ENCODE measurements at places on chromosomes 12 and 14.
A peak's percentile ranks its signal among the peaks of the same experiment; 100 is the strongest.

GRCh38 chr12:66516133-66516532 is 162.7 kb downstream of the GRIP1 start:
- no peak for DNase-seq

GRCh38 chr14:38150075-38150474 is 57.6 kb upstream of the SSTR1 start:
- DNase-seq, result no peak

- DNase-seq, result no peak
These were observed 609.3 kb downstream of the NOVA1 start for GRCh38 chr14:25988536-25988935.

- DNase-seq, result no peak
These were observed 252.2 kb upstream of the ATP2B1 start for GRCh38 chr12:89960607-89961394.

- peak; percentile 44 for DNase-seq
These were observed 1.3 kb downstream of the TC2N start for GRCh38 chr14:91866061-91866460.

DNA sequence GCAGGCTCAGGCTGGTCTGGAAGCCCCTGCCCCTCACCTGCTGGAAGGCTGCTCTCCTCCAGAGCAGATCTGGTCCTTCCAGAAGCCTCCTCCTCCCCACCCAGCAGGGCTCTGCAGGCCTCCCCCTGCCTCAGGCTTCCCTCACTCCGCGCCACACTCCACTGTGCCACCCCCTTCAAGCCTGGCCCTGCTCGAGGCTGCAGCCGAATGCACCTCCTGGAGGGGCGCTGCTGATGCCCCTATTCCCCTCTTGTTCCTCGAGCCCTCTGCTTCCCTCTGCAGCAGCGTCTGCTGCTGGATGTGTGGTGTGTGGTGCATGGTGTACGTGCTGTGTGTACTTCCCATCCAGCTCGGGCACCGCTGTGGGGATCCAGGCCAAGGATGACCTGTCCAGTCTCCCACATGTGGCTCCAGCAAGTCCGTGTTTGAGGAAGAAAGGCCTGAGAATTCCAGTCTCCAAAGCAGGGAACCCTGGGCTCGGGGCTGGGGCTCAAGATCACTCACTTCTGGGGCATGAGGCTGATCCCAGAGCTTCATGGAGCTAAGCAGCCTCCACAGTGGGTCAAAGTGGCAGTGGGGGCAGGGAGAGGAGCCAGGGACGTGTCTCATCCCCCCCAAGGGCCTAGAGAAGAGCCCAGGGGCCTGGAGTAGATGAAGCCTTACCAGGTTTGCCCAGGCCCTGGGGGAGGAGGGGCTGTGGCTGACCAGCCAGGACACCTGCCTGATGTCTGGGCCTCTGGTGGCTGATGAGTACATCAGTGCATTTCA is 136.0 kb upstream of the C14orf180 start:
- peak; percentile 2 for DNase-seq

GRCh38 chr12:72491426-72491825 is 219.3 kb downstream of the TRHDE start:
- DNase-seq, result no peak

DNA sequence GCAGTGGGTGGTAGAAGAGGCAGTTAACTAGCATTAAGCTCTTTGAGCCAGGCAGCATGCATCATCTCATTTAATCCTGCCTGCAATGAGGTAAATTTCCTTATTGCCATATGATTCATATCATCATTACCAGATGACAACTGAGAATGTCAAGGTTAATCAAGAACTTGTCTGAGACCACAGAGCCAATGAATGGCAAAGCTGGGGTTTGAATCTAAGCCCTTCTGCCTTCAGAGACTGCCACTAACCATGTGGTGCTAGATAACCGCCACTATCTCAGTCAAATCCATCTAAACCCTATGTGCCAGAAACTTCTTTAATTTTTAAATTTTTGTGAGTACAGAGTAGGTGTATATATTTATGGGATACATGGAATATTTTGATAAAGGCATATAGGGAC is 77.8 kb upstream of the GRIP1 start:
- DNase-seq, result no peak

GRCh38 chr12:108822497-108823205 is 34.7 kb downstream of the SSH1 start:
- no peak for DNase-seq

- DNase-seq, result no peak
These were observed 155.1 kb downstream of the BTG1 start for GRCh38 chr12:91990525-91990924.

DNA sequence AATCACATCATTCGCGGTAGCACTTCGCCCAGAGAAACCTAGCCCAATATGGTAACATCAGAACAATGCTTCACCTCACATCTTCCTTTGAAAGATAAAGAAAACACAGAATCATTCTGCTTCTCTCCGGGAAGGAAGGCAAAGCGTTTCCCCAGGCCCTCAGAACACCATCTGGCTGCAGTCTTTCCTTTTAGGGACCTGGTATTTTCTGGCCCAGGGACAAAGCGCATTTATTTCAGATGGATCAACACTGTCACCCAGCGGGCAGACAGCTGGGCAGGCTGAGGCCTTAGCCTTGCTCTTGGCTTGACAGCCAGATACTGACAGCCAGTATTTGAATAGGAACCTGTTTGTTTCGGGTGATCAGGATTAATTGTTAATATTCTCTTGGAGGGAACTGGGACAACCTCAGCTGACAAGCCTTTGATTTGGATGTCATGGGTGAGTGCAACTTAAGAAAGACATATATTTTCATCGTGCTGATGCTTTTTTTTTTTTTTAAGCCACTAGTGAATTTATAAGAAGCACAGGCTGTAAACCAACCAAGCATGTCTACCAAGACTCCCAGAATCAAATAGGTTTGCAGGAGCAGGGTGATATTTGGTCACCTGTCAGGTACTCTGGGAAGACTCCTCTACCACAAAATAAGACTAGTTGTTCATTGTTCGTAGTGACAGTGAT is 118.9 kb downstream of the VEZT start:
- no peak for DNase-seq

GRCh38 chr14:90616313-90616712 is 199.9 kb downstream of the TTC7B start:
- DNase-seq, result no peak

DNA sequence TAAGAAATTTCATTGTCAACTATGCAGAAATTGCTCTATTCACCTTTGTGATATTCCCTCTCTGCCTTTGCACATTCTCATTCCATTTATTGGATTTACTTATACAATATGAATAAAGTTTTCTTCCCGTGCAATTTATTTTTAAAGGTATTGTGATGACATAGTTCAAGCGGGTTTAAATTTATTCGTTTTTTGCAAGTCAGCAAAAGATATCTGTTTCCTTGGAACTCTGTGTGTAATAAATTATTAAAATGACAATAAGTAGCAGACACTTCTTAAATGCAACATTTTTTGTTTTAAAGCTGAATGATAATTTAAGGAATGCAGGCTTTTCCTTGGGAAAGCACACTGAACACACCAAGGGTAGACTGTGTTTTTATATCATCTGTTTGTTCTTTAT is 143.1 kb downstream of the SLC41A2 start:
- no peak for DNase-seq

- peak; percentile 18 for DNase-seq
These were observed at the start of gene COCH for GRCh38 chr14:30874120-30874998. Gene COCH (plus strand): TSS chr14:30874559. CDS start chr14:30874939, 380 bp downstream.

- no peak for DNase-seq
These were observed 47.7 kb downstream of the GNG2 start for GRCh38 chr14:51908086-51908485.

DNA sequence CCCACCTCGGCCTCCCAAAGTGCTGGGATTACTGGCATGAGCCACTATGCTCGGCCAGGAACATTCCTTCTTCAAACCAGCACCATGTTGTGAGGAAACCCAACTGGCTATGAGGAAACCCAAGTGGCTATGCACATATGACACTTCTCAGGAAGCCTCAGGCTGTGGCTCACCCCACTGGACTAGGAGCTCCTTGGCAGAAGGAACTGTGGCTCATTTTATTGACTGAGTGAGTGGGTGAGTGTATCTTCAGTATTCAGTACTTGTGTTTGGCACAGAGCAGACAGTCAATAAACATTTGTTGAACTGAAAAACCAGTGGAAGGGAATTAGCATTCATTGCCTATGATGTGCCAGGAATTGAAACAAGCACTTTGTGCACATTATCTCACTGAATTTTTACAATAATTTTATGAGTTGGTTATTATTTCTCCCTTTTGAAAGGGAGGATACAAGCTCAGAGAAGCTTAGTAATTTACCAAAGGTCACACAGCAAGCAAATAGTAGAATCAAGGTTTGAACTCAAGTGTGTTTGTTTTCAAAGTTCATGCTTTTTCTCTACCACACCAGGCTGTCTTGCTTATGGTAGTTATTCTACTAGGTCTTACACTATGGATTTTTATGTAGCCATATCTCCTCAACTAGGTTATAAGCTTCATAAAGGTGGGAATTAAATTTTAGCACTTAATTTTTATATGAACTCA is 121.6 kb downstream of the VEZT start:
- no peak for DNase-seq

GRCh38 chr12:95248604-95249360 is 31.2 kb downstream of the VEZT start:
- no peak for DNase-seq

GRCh38 chr14:70343141-70343540 is 16.3 kb downstream of the COX16 start:
- DNase-seq, result no peak

DNA sequence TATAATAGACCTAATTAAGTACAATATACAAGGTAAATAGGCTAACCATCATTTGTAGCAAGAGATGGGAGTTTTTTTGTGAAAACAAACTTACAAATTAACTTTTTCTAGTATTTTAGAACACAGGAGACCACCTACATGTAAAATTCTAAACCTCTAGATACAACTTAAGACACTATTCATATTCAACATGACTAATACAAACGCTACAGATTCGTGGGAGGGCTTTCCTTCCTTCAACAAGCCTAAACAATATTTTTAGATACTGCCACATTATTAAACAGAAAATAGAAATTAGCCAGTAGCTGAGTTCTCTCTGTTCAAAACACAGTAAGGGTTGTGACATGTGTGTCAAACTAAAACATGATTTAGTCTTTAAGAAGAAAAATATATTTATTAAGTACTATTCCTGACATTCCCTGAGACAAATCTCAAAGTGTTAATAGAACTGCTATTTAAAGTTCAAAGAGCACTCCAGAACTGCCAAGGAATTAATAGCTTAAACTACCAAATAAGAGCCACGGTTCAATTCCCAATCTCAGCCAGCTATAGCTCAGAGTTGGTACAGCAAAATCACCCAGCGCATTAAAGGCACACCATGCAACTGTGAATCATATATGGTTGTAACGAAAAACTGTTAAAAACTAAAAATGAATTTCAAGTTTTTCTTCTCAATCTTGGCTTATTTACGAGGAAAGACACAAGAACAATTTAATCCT is 10.7 kb downstream of the MED13L start:
- no peak for DNase-seq

DNA sequence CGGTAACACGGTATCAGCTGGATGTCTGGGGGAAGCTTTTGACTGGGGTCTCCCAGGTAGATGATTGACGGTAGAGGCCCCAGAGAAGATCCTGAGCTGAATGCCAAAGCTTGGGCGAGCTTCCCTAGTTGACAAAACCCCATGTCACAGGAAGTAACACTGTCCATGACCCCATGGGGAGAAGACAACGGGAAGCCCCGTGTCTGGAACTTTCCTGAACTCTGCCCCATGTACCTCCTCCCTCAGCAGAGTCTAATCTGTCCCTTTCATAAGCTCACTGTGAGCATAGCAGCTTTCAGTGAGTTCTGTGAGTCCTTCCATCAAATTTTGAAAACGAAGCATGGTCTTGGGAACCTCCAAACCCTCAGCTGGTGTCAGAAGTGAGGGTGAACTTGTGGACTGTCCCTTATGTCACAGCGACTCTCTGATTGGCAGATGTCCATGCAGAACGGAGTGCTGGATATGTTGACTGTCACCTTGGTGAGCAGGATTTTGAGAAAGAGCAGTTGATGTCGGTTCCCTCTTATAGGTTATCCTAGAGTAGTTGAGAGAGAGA is 29.7 kb upstream of the BEGAIN start:
- no peak for DNase-seq

- no peak for DNase-seq
These were observed 122.1 kb upstream of the PARP11 start for GRCh38 chr12:3995306-3995705.

GRCh38 chr14:104460791-104461651 is 118.5 kb upstream of the C14orf180 start:
- DNase-seq, result peak; percentile 2

- DNase-seq, result peak; percentile 59
These were observed 2.1 kb upstream of the SLC2A13 start for GRCh38 chr12:40107803-40108620.

- no peak for DNase-seq
These were observed 101.2 kb upstream of the STXBP6 start for GRCh38 chr14:25150934-25151790.

DNA sequence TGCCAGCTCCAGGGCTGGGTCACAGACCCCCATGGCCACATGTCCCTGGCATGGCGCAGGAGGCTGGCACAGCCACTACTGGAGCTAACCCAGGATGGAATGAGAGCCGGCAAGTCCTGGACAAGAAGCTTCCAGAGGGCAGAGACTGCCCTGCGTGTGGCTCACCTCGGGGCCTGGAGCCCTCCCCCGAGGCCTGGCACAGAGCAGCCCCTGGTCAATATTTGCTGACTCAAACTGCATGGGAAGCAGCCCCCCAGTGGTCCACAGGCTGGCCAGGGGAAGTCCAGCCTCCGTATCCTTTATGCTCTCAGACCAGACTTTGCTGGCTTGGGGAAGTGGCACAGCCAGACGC is 71.4 kb downstream of the BCL11B start:
- no peak for DNase-seq

DNA sequence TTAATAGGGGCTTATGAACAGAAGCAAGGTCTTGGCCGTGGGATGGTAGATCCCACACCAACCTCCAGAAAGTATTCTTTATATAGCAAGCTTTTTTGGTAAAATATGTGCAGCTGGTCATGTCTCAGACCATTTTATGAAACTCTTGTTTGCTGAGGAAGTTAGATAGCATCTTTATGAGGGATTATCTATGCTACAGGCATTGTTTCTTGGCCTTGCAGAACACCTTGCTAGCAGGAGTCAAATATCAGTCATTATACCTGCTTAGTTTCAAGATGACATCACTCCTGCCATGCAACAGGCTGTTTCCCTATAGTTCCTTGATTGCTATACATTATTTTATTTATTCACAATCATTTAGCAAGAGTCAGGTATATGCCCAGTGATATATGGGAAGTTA is 84.8 kb upstream of the LRFN5 start:
- DNase-seq, result no peak

- no peak for DNase-seq
These were observed 136.0 kb downstream of the ADGRD1 start for GRCh38 chr12:131089531-131090273.

GRCh38 chr12:119842380-119842779 is 34.7 kb downstream of the CIT start:
- no peak for DNase-seq

- no peak for DNase-seq
These were observed 58.9 kb downstream of the HSP90AA1 start for GRCh38 chr14:102027951-102028350.

DNA sequence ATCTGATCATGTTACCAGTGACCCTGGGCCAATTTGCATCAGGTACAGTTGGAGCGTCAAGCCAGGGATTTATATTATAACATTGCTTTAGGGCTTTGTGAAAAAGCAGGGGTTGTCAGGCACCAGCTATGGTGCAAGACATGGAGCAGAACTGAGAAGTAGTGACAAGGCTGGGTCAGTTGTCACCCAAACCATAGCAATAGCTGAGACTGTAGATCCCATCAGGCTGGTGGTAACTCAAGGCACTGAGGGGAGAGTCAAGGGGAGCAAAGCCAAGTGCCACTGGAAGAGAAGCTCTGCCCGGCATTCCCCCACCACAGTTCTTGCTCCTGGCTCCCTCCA is 16.9 kb downstream of the BCL2L14 start:
- no peak for DNase-seq

GRCh38 chr14:80926397-80927082 is 15.0 kb downstream of the CEP128 start:
- no peak for DNase-seq
